ENCODE measurements at places on chromosomes 7 and 10.

GRCh38 chr10:101771380-101771779, 4.5 kb downstream of the FGF8 start:
- no peak for DNase-seq

GRCh38 chr7:57400531-57401155, 49.3 kb upstream of the ZNF716 start:
- DNase-seq: no peak

DNA sequence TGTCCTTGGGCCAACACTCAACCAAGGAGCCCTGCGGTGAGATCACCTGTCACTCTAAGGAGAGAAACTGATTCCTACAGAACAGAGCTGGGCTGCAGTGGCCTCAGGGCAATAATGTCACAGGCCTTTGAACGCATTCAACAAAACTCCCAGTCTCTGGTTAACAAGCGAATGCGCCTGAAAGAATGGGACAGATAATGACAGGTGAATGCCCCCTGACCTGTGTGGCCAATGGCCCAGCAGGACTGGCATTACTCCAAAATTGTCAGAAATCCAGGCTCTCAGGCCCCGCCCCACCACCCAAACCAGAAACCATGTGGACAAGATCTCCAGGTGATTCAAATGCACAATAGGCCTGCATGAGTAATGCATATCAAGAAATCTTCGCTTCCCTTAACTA, 277.7 kb upstream of the KLF6 start:
- peak; percentile 56 for DNase-seq

DNA sequence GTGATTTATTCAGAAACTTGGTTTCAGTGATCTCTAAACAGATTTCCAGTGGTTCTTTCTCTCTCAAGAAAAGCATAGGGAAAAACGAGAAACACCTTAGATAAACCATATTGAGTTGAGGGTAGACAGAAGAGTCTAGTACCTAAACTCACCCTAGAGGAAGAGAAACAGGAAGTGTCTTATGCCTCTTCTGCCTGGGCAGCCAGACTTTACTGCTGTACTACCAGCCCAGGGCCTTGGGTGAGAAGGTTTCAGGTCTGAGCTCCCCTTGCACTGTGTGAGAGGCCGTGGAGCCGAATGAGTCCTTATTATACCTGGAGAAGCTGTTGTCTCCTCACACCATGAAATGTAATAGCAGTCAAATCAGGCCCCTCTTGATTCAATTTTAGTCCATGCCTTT, 18.2 kb downstream of the HIF1AN start:
- DNase-seq: no peak

- no peak for DNase-seq
Measured at GRCh38 chr10:98267894-98268693, at the start of gene LOXL4. LOXL4 (minus strand) TSS chr10:98268194; CDS start chr10:98263019, 5,175 bp downstream.

DNA sequence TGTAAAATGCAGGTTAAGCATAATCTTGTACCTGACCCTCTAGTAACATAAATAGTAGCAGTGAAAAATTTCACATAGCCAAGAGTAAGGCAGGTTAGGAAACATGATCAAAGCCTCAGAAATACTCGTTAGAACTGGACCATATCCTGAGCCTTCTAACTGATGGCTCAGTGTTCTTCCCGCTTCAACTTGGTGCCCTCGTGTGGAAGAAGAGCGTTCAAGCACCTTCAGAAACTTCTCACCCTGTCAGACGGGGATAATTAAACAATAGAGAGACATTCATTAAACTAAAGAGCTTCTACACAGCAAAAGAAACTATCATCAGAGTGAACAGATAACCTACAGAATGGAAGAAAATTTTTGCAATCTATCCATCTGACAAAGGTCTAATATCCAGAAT, 124.5 kb downstream of the MYOF start:
- DNase-seq: no peak

DNA sequence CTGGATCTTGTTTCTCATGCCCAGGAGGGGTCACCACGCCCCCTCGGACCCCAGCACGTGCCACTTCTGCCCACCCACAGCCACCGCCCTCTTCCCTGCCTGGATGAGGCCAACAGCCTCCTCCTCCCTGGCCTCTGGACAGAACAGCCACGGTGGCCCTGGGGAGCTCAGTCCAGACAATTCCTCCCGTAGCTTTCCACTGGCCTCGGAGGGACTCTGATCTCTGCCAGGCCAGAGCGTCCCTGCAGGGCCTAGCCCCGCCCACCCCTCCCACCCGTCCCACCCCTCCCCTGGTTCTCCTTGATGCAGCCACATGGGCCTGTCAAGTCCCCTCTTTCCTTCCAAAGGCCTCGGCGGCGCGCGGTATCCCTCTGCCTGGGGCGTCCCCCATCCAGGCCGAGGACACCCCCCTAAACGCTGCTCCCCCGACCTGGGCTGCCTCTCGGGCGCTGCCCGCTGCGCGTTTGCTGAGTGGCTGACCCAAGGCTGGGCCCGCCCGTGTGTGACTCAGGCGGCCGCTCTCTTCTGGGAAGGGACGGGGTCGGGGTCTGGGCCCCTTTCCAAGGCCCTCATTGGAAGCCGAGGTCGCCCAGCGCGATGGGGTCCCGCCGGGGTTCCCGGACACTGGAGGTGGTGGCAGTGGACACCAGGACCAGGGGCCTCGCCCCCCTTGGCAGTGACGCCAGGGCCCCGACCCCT, 557 bp downstream of the TMEM120A start:
- DNase-seq: peak; percentile 44

All from LoVo (cell line).